ENCODE measurements at places on chromosomes 7 and 10.

- DNase-seq: no peak
Measured at GRCh38 chr7:84261509-84261908, 66.9 kb upstream of the SEMA3A start.

- DNase-seq: no peak
Measured at GRCh38 chr10:79111846-79112614, 43.3 kb downstream of the ZMIZ1 start.

DNA sequence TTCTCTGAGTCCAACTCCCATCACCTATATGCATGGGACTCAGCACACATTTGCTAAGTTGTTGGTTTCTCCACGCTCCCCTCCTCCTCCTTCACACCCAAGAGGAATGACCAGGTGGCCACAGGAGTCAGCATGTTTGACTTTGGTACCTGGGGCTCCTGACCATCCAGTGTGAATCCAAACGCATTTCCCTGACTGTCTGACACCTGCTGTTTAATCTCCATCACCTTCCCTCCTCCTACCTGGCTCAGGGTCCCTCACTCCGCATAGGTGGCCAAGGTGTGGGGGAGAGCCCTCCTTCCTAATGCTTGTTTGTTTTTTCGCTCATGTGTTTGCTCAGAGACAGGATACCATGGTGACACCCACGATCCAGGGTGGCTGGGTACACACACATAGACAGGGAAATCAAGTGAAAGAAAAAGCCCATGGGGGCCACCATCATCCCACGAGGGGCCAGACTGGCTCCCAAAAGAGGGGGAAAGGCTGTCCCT lies 194.9 kb downstream of the KCNMA1 start:
- DNase-seq: no peak

DNA sequence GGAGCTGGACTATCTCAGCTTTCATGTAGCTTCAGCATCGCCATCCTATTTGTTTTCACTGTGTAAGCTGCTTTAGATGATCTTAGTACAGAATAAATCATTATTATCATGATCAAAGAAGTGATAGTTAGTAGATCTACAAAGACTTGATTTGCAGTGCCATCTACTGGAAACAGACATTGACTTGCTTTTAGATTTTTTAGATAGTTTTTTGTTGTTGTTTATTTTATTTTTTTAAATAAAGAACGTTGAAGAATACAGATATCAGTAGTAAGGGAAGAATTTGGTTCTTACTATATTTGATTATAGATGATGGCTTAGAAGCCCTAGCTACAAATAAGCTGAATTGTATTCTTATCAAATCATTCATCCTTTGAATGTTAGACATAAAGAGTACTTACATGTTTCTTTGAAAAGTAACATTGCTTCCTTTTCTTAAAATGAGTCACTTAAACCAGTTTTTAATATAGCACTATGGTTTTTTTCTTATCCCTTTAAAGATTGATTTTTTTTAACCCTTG lies 6.3 kb upstream of the SFMBT2 start:
- DNase-seq: no peak

GRCh38 chr7:5428478-5429252 lies 5.0 kb upstream of the TNRC18 start:
- DNase-seq: peak; percentile 28

DNA sequence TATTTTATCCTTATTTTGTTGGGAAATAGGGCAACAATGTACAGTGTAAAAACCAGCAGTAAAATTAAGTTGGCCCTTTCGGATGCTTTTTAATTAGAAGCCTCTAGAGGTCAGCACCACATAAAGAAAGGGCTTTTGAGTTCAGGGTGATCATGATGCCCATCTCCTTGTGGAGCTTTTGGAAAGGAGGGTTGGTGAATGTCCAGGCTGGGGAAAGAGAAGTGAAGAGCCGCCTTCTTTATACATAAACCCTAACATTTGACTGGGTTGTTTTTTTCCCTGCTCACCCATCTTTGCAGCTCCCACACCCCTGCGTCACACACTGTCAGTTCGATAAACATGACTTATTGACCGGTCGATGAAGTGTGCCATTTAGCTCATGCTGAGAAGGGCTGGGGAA lies 29.8 kb downstream of the MTURN start:
- DNase-seq: no peak

DNA sequence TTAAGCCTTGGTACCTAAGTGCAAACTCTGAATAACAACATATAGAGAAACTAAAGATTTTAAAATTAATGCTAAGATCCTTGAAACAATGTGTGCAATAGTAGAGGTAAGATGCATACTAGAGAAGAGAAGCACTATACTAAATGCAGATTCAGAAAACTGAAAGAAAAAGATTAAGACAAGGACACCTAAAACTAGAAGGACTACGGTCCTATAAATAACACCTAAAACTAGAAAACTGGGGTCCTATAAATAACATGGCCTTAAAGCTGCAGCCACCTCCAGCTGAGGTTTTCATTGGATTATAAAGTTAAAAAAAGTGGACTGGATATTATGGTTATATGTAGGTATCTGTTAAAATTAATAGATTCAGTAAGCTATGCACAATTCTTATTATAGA lies 320.9 kb downstream of the IPMK start:
- no peak for DNase-seq

All from amygdala (tissue), 56 donors.